ENCODE measurements at places on chromosomes 3 and 15.

GRCh38 chr3:37031096-37031682 lies 37.9 kb downstream of the MLH1 start:
- H3K4me1 ChIP-seq: peaks cover 3% of the 10 kb centered on the region
- H3K36me3 ChIP-seq: peaks cover 12% of the 10 kb centered on the region
- H3K27ac ChIP-seq: no peak overlapping the region
- no peak overlapping the region for H3K4me3 ChIP-seq
- DNase-seq: no peak

- peaks cover 4% of the 10 kb centered on the region for H3K27me3 ChIP-seq
- no peak overlapping the region for H3K27ac ChIP-seq
Measured at GRCh38 chr3:155323063-155323666, 29.7 kb upstream of the STRIT1 start.

GRCh38 chr3:111910806-111911205 lies 51.7 kb downstream of the PHLDB2 start:
- no peaks in the 10 kb centered on the region for H3K27me3 ChIP-seq
- no peak for DNase-seq
- no peak overlapping the region for H3K27ac ChIP-seq
- peaks cover 5% of the 10 kb centered on the region for H3K4me1 ChIP-seq
- H3K4me3 ChIP-seq: no peak overlapping the region

DNA sequence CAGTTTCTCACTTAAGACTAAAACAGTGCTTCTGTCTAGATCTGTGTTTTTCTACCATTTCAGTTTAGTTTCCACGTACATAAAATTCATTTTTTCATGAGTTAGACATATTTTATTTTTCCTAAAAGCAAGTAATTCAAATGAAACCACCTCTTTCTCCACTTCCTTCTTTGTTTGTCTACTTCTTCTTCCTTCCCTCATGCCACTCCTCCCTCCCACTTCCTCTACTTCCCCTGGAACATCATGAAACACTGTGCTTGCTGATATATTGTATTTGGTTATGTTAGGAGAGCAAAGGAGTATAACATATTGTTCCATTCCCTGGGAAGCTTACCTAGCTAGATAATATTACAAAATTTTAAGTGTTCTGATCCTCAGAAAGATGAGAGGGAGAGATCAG lies 36.7 kb upstream of the GOLGA8B start:
- no peak overlapping the region for H3K4me3 ChIP-seq
- H3K27me3 ChIP-seq: peaks cover 39% of the 10 kb centered on the region
- H3K36me3 ChIP-seq: peaks cover 4% of the 10 kb centered on the region
- H3K4me1 ChIP-seq: peaks cover 3% of the 10 kb centered on the region
- H3K27ac ChIP-seq: no peak overlapping the region
- DNase-seq: no peak

DNA sequence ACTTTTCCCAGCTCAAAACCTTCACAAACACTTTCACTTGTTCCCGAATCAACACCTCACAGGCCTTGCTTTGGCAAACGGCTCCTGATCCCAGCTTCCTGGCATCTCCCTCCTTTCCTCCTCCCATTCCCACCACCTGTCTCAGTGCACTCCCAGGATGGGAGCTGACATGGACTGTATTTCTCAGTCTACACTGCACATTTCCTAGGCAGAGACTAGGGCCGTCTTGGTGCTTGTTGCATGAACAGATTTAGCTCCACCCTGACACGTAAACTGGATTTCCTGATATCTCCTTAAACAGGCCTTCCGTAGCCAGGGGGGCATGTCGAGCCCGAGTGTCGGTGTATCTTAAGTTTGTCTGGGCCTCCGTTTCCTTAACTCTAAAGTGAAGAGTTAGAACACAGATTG lies 790 bp upstream of the WHAMM start:
- peaks cover 26% of the 10 kb centered on the region for H3K4me1 ChIP-seq
- peaks cover 4% of the 10 kb centered on the region for H3K36me3 ChIP-seq
- no peak overlapping the region for H3K4me3 ChIP-seq
- peak overlapping the region; percentile 67 for H3K27ac ChIP-seq

DNA sequence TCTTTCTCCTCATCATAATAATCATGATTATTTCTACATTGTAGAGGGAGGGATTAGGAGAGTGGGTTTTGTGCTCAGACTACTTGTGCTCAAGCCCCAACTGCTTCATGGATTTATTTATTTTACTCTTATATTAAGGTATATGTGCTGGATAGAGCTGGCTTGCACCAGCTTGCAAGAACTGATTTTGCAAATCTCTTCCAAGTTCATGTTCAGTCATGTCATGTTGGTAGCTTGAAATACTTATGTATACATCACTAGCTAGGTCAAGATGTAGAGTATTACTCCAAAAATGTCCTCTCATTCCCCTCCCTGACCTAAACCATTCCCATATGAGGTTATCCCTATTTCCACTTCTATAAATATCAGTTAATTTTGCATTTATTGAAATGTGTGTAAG lies 293.9 kb upstream of the RBMS3 start:
- no peaks in the 10 kb centered on the region for H3K36me3 ChIP-seq
- H3K27ac ChIP-seq: no peak overlapping the region
- H3K27me3 ChIP-seq: no peaks in the 10 kb centered on the region
- H3K4me1 ChIP-seq: no peaks in the 10 kb centered on the region
- no peak overlapping the region for H3K4me3 ChIP-seq
- DNase-seq: no peak

GRCh38 chr3:99482191-99482590 lies 156.2 kb upstream of the COL8A1 start:
- no peaks in the 10 kb centered on the region for H3K27me3 ChIP-seq
- H3K36me3 ChIP-seq: no peaks in the 10 kb centered on the region
- H3K27ac ChIP-seq: no peak overlapping the region

DNA sequence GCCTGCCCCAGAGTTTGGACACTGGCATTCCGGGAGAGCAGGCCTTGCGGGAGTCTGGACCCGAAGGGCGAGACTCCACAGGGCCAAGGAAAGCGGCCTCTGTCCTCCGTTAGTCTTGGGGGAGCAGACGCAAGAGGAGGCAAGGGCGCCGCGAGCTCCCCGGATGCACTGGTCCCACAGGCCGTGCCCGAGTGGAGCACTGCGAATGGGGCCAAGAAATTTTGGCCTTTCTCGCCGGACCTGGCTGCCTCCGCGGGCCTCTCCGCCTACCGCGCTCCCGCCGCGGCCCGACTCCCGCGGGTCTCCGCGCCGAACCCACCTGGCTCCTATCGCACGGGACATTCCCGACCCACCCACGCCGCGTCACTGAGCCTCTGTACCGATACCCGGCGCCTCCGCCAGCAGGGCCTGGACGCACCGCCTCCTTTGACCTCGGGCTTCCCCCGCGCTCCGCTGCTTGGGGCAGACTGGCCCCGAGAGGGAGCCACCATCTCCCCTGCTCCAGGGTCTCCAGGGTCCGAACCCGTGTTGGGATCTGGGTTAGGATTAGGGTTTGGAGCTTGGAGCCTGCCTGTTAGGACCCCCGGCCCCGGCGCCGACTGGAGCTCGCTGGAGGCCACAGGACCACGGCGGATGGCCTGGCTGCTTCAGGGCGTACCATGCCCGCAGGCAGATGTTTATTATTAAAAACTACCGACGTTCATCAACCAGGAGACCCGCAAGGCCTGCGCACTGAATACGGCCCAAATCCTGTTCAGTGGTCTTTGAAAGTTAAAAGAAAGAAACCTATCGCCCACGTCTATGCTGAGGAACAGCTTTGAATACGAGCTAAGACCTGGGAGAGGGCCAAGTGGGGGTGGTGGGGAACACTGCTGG lies 11.7 kb downstream of the SHOX2 start:
- peak overlapping the region; percentile 72 for H3K27ac ChIP-seq
- H3K27me3 ChIP-seq: peaks cover 84% of the 10 kb centered on the region
- no peak overlapping the region for H3K4me3 ChIP-seq
- peaks cover 10% of the 10 kb centered on the region for H3K4me1 ChIP-seq
- no peak for DNase-seq

- no peak overlapping the region for H3K27ac ChIP-seq
- no peak for DNase-seq
- H3K4me3 ChIP-seq: no peak overlapping the region
- no peaks in the 10 kb centered on the region for H3K27me3 ChIP-seq
- no peaks in the 10 kb centered on the region for H3K36me3 ChIP-seq
Measured at GRCh38 chr3:55331524-55331923, 155.6 kb downstream of the WNT5A start.

DNA sequence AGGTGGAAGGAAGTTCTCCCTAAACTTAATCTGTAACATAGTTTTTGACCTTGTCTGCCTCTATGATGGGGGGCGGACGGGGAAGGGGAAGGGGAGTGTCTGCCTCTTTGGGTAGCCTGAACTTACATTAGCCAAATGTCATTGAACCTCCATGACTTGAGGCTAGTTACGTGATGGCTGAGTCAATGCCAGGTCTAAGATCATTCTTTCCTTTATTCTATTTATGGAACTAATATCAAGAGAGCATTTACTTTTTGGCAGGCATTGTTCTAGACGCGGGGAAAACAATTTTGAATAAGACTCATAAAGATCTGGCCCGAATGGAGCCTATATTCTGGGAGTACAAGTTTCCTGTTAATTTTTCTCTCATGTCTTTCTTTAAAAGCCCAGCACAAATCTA lies 340.7 kb upstream of the C2CD4B start:
- no peak overlapping the region for H3K4me3 ChIP-seq
- H3K4me1 ChIP-seq: no peaks in the 10 kb centered on the region
- no peaks in the 10 kb centered on the region for H3K36me3 ChIP-seq
- no peak for DNase-seq

DNA sequence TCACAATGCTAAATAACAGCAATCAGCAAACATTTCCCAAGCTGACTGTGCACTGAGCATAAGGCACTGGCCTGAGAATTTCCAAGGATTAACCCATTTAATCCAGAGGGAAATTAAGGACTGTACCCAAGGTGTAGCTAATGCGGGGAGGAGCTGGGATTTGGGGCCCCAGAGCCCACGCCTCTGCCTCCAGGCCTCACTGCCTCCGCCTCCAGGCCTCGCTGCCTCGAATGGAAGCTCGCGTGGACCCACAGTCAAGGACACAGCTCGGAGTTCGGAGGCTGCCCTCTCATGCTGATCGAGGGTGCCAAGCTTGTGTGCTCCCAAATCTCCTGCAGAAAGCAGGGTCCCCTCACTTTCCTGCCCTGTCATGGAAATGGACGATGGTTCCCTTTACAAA lies 76.5 kb upstream of the SNRPA1 start:
- no peak overlapping the region for H3K27ac ChIP-seq
- no peak overlapping the region for H3K4me3 ChIP-seq
- no peak for DNase-seq

DNA sequence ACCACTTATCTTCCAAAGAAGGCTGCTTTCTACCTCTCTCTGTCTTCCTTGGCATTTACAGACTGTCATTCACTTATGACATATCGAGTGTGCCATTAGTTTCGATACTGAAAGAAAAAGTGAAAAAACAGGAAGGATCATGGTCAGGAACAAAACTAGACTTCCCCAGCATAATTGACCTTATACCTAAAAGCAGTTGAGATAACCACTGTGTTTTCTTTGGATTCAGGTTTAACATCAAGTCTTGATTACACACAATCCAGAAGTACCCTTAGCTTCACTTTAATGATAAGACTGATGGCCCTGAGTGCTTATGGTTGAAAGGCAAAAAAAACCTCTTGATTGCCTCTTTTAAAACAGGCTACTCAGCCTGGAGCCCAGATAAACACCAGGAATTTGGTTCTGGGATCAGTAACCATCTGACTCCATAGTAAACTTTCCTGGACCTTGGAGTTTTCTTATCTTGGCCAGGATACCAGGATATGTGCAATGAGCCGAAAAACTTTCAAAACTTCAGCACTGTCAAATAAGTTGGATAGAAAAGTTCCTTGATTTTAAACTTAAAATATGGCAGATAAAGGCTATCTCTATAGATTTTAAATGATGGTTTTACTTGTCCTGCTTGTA lies 5.0 kb upstream of the UACA start:
- H3K27ac ChIP-seq: no peak overlapping the region
- H3K4me3 ChIP-seq: no peak overlapping the region
- H3K4me1 ChIP-seq: peaks cover 10% of the 10 kb centered on the region
- H3K36me3 ChIP-seq: no peaks in the 10 kb centered on the region
- peaks cover 20% of the 10 kb centered on the region for H3K27me3 ChIP-seq
- no peak for DNase-seq

GRCh38 chr15:85854345-85855097 lies 59.8 kb upstream of the KLHL25 start:
- H3K36me3 ChIP-seq: peaks cover 2% of the 10 kb centered on the region
- H3K27ac ChIP-seq: no peak overlapping the region
- H3K27me3 ChIP-seq: peaks cover 42% of the 10 kb centered on the region

- no peak for DNase-seq
- H3K4me1 ChIP-seq: peaks cover 16% of the 10 kb centered on the region
- H3K27me3 ChIP-seq: no peaks in the 10 kb centered on the region
- no peak overlapping the region for H3K4me3 ChIP-seq
Measured at GRCh38 chr15:22945071-22945470, 35.1 kb downstream of the CYFIP1 start.

DNA sequence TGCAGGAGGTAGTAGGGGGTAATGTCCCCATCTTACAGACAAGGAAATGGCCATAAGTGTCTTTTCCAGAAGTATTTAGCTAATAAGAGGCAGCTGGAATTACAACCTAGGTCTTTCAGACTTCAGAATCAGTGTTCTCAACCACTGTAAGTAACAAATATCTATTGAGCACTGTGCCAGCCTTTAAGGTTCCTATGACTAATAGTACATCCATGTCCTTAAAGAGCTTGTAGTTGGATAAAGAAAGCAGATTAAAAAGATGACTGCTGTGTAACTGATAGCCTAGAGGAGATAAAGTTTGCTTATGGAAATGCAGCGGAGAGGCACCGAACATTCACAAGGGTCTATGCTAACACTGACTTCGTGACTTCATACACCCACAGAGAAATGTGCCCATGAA lies 136.0 kb downstream of the KCNMB2 start:
- peaks cover 12% of the 10 kb centered on the region for H3K27me3 ChIP-seq
- DNase-seq: no peak

GRCh38 chr3:128322030-128323022 lies 144.4 kb downstream of the DNAJB8 start:
- H3K4me3 ChIP-seq: no peak overlapping the region
- peaks cover 14% of the 10 kb centered on the region for H3K4me1 ChIP-seq
- H3K27me3 ChIP-seq: no peaks in the 10 kb centered on the region
- H3K36me3 ChIP-seq: peaks cover under 1% of the 10 kb centered on the region
- H3K27ac ChIP-seq: no peak overlapping the region

GRCh38 chr15:53880357-53880756 lies 97.9 kb upstream of the UNC13C start:
- no peak for DNase-seq
- H3K36me3 ChIP-seq: no peaks in the 10 kb centered on the region
- no peaks in the 10 kb centered on the region for H3K4me1 ChIP-seq
- H3K4me3 ChIP-seq: no peak overlapping the region
- H3K27me3 ChIP-seq: no peaks in the 10 kb centered on the region

GRCh38 chr3:17243621-17244020 lies 358.9 kb downstream of the PLCL2 start:
- no peaks in the 10 kb centered on the region for H3K27me3 ChIP-seq
- H3K36me3 ChIP-seq: no peaks in the 10 kb centered on the region
- DNase-seq: no peak

- no peak overlapping the region for H3K4me3 ChIP-seq
- H3K27me3 ChIP-seq: no peaks in the 10 kb centered on the region
- no peak for DNase-seq
- peaks cover 36% of the 10 kb centered on the region for H3K4me1 ChIP-seq
- peaks cover 6% of the 10 kb centered on the region for H3K36me3 ChIP-seq
Measured at GRCh38 chr3:108605491-108605890, 16.0 kb downstream of the DZIP3 start.

Measured in T-helper 17 cell (primary cell).